GM10248 (cell line): ENCODE measurements at places on chromosomes 6 and 20.
A peak's percentile ranks its signal among the peaks of the same experiment; 100 is the strongest.

- no peak for DNase-seq
These were observed 659.7 kb downstream of the KIF16B start for GRCh38 chr20:15913391-15914025.

GRCh38 chr6:31402324-31403282, 792 bp upstream of the MICA start:
- peak; percentile 23 for DNase-seq

GRCh38 chr20:22536956-22537756, 47.2 kb downstream of the FOXA2 start:
- no peak for DNase-seq

DNA sequence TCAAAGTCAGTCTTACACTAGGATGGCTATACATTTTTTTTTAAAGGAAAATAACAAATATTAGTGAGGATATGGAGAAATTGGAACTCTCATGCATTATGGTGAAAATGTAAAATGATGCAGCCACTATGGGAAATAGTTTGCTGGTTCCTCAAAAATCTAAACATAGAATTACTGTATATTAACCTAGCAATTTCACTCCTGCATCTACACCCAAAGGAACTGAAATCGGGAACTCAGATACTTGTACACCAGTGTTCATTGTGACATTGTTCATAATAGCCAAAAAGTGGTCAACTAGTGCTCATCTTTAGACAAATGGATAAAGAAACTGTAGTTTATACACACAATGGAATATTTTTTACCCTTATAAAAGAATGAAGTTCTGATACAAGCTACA, 110.7 kb downstream of the UTRN start:
- no peak for DNase-seq

DNA sequence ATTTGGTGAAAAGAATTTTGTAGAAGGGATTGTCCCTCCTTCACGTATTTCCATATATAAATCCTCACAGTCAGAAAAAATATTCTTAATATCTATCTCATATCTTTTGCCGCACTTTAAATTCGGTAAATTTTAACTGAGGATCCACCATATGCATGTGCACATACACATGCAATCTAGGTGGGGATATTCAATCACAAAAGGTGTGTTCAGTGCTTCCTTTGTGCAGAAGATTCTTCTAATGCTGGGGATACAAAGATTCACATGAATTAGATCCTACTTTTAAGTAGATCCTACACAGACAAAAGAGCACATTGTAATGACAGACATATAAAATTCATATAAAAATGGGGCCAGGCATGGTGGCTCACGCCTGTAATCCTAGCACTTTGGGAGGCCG, 13.6 kb upstream of the HLA-DRB1 start:
- DNase-seq: no peak

GRCh38 chr20:965956-966355, 36.2 kb downstream of the RSPO4 start:
- DNase-seq: no peak

- no peak for DNase-seq
These were observed 24.9 kb upstream of the PI16 start for GRCh38 chr6:36929607-36930006.

GRCh38 chr6:41446132-41446531, 100.0 kb upstream of the FOXP4 start:
- no peak for DNase-seq

DNA sequence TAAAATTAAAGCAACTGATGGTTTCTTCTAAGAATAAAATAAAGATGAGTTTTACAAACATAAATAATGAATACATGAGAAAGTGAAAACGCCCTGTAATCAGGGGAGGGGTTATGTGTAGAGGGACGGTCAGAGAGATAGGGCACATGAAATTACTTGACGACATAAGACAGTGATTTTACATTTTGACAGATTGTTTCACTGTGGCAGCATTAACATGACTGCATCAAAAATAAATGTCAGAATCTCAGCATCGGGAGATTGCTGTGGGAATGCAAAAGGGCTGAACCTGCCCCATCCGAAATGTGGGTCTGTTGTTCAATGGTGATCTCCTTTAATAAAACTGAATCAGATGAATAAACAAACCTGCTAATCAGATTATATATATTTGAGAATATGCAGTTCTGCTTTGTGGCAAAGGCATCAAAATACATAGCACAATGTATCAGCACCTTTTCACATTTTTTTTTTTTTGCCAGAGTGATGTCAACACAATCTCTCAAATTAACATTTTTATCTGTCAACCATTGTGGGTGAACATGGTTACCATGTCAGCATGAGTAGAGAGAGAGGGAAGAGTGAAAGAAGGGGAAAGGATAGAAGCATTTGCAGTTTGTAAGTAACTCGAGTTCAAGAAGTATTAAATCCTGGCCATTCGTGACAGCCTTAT, 177.1 kb upstream of the MAN1A1 start:
- DNase-seq: no peak

DNA sequence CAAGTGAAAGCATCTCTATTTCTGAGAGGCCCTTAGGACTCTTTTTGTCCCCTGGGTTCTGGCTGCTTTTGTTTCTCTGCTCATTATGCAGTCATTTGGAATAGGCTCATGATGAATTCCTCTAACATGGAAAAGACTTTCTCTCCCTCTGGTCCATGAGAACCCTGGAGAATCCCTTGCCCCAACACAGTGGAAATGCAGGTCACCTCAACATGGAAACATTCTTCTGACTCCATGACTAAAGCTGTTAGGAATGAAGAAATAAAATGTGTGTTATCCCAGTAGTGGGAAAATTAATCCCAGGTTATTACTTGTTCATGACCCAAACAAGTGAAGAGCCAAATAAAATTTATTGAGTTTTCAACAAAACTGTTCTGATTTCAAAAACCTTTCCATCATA, 458.6 kb downstream of the EPM2A start:
- no peak for DNase-seq

DNA sequence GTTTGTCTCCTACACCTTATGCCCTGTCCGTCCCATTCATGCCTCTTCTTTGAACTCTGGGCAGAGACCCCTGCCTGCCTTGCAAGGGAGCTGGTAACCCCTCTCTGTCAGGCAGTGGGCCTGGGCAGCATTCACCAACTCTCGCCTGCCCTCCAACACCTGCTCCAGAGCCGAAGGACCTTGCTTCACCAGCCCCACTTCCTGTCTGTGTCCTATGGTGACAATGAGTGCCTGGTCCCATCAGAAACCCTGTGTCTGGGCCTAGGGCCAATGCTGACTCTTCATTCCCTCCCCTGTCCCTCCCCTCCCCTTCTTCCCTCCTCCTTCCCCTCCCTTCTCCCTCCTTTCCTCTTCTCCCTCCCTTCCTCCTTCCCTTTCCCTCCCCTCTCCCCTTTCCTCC, 22.8 kb upstream of the PCMTD2 start:
- no peak for DNase-seq

GRCh38 chr6:72111611-72112010, 225.3 kb downstream of the RIMS1 start:
- DNase-seq: no peak

DNA sequence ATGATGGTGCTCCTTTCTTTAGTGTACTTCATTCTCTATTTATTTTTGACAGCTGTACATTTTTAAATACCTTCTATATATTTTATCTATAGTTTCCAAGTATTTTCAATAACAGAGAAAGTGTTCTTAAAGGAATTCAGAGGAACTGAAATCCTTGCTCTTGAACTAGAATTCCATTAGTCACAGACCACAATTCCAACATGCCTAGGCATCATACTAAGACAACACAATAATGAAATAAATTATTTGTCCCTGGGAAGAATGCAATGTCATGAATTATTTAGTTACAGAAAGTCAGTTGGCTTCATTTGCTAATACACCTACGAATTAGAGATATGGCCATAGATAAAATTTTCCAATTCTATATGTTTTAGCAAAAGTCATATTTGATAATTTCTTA, 671.2 kb downstream of the EPHA7 start:
- DNase-seq: no peak

DNA sequence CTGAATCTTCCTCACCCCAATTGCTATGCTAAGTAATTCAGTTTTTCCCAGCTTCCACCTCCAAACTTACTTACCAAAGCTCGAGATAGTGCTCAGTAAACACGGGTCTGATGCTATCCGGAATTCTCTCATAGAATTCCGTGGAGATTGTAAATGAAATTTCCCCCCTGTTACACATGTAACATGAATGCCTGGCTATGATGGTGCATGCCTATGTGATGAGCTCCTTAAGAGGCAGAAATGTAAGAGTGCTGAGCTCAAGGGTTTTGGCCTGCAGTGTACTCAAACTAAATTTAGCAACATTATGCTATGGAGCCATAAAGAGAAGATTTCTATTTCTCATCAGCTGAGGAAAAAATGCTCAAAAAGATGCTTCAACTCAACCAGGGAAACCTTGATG, 133.4 kb upstream of the FUT9 start:
- no peak for DNase-seq

- DNase-seq: no peak
These were observed 13.7 kb downstream of the FOXP4 start for GRCh38 chr6:41559655-41560427.

- no peak for DNase-seq
These were observed 425.1 kb upstream of the SULF2 start for GRCh38 chr20:48210111-48211027.
